Activated CD4-positive, alpha-beta memory T cell treated with anti-CD3 and anti-CD28 coated beads, Interleukin-2, amount 10 ng/mL, durations not matched to agents 7 days and 5 days (primary cell): ENCODE measurements at places on chromosomes 5 and 9.

DNA sequence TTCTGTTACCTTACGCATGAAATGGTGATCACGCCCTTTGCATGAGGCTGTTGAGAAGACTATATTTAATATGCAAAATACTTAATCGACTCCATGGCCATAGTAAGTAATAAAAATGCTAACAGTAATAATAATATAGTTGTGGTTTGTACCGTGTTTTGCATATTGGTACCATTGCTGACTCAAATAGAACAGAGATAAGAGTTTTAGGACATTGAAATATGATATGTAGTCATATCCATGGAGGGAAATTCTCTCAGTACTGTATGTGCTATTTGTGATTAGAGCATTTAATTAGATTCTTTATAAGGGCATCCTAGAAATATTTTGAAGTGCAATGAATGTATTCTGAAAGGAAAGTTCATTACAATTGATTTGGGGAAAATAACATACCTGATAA is 41.9 kb downstream of the CFAP90 start:
- no peaks in the 10 kb centered on the region for H3K4me1 ChIP-seq
- no peaks in the 10 kb centered on the region for H3K36me3 ChIP-seq
- no peak for DNase-seq
- H3K27me3 ChIP-seq: peaks cover 17% of the 10 kb centered on the region
- H3K27ac ChIP-seq: no peak overlapping the region
- no peak overlapping the region for H3K4me3 ChIP-seq

GRCh38 chr9:130825351-130825651 is 9.8 kb upstream of the ABL1 start:
- no peak overlapping the region for H3K27ac ChIP-seq
- peaks cover 4% of the 10 kb centered on the region for H3K4me1 ChIP-seq
- no peaks in the 10 kb centered on the region for H3K27me3 ChIP-seq
- no peaks in the 10 kb centered on the region for H3K36me3 ChIP-seq

DNA sequence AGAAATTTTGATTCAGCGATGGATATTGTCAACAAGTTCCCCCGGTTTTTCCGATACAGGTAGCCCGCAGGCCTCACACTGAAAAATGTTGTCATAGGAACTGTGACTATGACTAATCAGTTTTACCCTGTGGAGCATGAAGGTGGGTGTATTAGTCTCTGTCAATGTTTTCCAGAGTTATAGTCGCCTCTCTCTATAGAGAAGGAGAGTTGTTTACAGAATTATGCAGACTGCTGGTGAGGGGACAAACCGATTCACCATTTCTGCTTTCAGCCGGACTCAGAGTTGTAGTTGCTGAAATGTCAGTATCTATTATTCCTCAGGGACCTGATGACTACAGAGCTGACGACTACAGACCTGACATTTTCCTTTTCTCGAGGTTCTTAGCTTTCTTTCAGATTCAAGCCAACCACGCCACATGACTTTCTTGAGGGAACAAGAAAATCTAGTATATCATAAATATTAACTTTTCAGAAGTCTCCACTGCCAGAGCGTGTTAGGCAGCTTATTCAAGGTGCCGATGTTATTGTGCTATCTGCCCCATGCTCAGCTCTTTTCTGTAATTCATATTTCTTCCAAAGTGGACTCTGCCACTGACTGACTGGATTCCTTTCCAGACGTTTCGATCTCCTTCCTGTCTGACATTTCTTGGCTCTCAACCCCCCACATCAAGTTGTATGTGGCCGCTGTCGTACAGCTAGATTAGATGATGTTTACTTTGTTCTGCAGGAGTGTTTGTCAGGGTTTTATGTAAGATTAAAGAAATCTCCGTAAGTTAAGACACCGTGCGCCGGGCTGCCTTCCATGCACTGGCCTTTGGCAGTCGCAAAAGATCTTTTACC is 178.1 kb downstream of the FGF1 start:
- no peak overlapping the region for H3K27ac ChIP-seq
- H3K4me3 ChIP-seq: no peak overlapping the region
- H3K36me3 ChIP-seq: no peaks in the 10 kb centered on the region
- no peaks in the 10 kb centered on the region for H3K27me3 ChIP-seq

- peak overlapping the region; percentile 83 for H3K27ac ChIP-seq
- peaks cover 39% of the 10 kb centered on the region for H3K4me1 ChIP-seq
- H3K4me3 ChIP-seq: peak overlapping the region; percentile 49
Observed at GRCh38 chr5:68433923-68434879, 218.6 kb downstream of the PIK3R1 start.

DNA sequence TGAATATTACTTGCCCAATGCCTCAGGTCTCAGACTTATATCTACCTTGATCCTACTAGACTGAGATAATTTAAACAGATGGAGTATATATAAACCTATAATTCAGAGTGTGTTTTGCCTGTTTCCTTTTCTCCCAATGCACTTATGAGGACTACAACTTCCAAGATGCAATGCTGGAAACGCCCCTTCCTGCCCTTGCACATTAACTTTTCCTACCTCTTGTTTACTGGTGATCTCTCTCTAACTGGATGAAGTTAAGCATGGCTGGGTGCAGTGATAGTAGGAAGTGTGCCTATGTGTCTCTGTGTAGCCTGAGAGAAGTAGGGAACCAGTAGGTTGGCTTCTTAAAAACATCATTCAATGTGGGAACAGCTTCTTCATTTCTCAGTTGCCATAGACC is 115.2 kb downstream of the SVEP1 start:
- no peak overlapping the region for H3K4me3 ChIP-seq
- H3K4me1 ChIP-seq: no peaks in the 10 kb centered on the region
- peaks cover 2% of the 10 kb centered on the region for H3K27me3 ChIP-seq
- no peak overlapping the region for H3K27ac ChIP-seq
- no peak for DNase-seq

DNA sequence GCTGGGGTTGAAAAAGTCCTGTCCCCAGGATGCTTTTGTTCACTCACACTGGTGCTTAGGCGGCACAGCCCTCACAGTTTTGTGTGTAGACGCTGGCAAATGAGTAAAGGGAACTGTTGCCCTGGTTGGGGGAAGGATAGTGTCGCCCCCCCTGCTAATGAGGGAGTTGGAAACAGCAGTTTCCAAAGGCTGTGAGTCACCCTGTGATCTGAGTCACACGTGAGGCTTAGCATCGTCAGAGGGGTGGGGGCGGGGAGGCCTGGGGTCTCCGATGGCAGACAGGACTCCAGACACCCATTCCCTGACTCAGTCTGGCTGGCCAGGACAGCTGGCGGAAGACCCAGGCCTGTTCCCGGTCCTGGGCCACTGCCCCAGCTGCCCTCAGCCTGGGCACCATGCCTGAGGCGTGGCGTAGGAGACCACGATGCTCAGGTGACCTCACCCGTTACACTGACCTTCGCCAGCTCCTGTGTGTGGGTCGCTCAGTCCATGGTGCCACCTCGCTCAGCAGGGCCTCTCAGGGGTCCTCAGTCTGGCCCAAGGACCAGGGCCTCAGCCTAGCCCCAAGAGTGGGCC is 2.9 kb downstream of the DNAJB5 start:
- H3K36me3 ChIP-seq: no peaks in the 10 kb centered on the region
- H3K4me1 ChIP-seq: peaks cover 40% of the 10 kb centered on the region
- no peak overlapping the region for H3K27ac ChIP-seq
- DNase-seq: peak; percentile 24
- no peak overlapping the region for H3K4me3 ChIP-seq

DNA sequence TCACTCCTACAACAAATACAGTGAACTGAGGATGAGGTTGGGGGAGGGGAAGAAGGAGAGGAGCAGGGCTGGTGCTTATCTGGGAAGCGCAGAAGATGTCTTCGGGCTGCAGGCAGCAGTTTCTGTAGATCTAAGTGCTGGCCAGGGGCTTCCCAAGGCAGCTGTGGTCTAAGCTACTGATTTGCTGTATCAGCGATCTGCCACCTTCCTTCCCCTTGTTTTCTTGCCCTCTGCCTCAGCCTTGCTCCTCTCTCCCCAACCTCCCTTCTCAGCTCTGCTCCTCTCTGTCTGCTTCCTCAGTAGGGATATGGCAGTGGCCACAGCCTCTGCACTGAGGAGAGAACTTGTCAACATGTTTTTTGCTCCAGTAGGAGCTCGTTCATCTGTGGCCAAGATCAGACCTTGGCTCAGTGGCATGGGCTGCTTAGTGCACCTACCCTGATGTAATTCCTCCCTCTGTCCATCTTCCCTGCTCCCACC is 42.8 kb upstream of the IL6ST start:
- H3K27me3 ChIP-seq: peaks cover 15% of the 10 kb centered on the region
- H3K27ac ChIP-seq: no peak overlapping the region
- no peaks in the 10 kb centered on the region for H3K36me3 ChIP-seq
- DNase-seq: no peak

DNA sequence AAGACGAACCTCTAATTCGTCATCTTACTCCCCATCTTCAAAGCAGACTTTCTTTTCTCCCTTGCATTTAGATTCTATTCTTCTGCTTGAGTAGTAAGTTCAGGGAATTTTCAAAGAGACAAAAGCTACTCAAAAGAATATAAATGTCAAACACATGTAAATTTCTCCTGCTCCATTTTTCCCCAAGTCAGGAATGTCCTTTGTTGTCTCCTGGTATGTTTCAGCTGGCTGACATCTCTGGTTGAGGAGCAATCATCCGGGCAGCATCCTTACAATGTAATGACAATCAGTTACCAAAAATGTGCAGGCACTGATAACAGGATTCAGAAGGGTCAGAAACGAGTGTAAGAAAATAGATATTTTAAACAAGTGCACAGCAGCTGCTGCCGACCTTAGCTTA is 47.6 kb upstream of the PPP1R2B start:
- no peak overlapping the region for H3K27ac ChIP-seq
- no peaks in the 10 kb centered on the region for H3K36me3 ChIP-seq
- no peak overlapping the region for H3K4me3 ChIP-seq
- H3K27me3 ChIP-seq: peaks cover 24% of the 10 kb centered on the region
- H3K4me1 ChIP-seq: peaks cover 2% of the 10 kb centered on the region
